Liver (tissue), 10 donors: ENCODE measurements at places on chromosomes 11 and 22.

DNA sequence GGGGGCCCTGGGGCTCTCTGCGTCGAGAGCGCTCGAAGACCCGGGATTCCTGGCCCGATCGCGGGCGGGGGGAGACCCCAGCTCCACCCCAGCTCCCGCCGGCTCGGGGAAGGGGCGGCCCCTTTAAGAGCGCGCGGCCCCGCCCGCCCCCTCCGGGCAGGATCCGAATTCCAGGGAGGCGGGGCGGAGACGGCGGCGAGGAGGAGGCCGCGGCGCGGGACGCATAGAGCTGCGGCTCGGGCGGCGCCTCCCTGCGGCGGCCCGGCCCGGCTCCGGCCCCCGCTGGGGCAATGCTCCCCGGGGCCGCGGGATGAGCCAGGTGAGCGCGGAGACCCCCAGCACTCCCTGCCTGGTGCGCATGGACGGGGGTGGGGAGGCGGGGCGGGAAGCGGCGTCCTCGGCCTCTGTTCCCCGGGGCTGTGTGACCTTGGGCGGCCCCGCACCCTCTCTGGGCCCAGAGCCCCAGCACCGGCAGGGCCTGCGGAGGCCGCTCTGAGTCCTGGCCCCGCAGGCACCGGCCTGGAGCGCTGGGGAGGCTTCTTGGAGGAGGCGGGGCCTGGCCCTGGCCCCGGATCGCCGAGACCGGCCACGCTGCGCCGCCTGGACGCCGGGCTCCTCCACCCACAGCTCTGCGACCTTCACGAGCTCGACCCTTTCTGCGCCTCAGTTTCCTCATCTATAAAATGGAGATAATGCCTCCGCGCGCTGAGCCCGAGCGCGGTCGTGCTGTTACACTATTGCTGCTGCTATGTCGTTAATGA, 565 bp downstream of the GAS2L1 start:
- DNase-seq, result peak; percentile 73

GRCh38 chr11:13064593-13064992, 55.5 kb downstream of the RASSF10 start:
- DNase-seq, result no peak

DNA sequence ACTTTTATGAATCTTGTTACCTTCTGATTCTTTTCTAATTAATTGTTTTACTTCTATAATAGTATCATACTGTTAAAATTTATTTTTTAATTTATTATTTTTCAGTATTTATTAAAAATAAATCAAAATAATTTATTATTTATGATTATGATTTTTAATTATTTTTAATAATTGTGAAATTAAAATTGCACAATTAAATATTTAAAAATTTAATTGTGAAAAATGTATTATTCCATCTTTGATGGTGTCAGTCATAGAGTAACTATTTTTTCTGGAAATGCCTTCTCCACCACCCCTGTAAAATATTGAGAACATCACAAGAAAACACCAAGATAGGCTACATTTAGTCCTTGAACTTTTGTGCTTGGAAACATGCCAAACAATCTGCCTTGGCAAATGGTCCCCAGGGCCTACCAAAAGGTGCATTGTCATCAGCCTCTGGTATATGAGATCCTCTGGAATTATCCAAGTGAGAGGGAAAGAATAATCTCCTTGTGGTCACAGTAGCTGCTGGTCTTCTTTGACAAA, at the start of gene OR8H2:
OR8H2 (plus strand) TSS at position 478 of the 528 bp plus-strand sequence. CDS start 1,356 bp downstream, outside the sequence.
- no peak for DNase-seq

DNA sequence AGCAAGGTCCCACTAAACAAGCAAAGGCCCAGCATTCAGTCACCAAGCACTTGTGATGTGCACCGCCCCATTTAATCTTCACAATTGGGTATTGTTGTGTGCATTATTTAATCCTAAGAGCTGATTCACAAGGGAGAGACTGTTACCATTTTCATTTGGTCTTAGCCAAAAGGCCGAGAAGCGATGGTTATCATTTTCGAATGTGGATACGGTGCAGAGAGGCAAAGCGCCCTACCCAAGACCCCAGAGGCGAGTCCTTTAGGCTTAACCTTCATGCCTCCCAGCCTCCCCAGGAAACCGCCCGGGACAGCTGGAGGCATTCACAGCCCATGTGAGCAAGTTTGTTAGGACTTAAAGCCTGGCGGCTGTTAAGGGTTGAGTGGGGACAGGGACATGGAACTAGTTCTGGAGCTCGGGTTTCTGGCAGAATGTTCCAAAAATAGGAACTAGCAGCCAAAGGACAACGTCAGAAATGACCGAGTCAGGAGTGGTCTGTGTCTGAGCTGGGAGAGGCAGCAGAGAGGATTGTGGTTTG, 13.0 kb upstream of the UPK3A start:
- DNase-seq, result no peak

DNA sequence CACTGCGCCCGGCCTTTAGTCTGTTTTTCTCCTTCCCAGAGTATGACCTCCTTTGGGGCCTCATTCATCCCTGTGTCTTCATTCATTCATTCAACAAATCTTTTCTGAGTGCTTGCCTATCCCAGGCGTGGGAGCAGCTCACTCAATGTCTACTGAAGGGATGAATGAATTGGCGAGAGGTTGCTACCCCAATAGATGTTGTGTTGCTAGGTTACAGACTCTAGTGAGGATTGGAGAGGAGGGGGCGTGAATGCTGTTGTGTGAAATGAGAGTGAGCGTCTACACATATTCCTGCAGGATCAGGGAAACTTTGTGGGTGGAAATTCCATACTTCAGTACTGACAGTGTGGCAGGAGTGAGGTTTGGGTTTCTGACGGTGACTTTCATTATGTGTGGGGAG, 55.5 kb upstream of the EP300 start:
- no peak for DNase-seq

- peak; percentile 67 for DNase-seq
Measured at GRCh38 chr22:26360169-26360885, 68.7 kb upstream of the ASPHD2 start.

DNA sequence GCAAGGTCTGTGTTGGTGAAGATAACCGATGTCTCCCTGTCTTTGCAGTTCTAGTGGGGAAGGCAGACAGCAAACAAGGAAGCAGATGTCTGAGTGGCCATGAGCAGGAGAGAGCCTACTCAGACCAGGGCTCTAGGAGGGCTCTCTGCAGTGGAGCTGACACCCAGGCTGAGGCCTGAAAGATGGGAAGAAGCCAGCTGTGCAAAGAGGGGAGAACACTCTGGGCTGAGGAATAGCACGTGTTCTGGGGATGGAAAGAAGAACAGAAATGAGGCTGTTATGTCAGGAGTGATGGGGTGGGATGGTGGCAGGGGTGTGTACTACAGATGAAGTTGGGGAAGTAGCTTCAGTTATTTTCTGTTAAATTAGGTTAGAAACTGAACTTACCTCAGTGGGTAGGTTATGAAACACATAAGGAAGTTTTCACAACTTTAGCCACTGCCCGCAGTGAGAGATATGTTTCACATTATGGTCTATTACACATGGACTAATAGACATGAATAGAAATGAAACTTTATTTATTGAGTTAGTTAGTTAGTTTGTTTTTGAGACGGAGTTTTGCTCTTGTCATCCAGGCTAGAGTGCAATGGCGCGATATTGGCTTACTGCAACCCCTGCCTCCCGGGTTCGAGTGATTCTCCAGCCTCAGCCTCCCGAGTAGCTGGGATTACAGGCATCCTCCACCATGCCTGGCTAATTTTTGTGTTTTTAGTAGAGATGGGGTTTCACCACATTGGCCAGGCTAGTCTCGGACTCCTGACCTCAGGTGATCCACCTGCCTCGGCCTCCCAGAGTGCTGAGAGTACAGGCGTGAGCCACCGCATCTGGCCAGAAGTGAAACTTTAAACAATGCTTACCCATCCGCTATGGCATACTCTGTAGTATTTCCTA, 7.8 kb downstream of the DCPS start:
- no peak for DNase-seq

GRCh38 chr11:76689313-76690260, 19.0 kb upstream of the LRRC32 start:
- no peak for DNase-seq

DNA sequence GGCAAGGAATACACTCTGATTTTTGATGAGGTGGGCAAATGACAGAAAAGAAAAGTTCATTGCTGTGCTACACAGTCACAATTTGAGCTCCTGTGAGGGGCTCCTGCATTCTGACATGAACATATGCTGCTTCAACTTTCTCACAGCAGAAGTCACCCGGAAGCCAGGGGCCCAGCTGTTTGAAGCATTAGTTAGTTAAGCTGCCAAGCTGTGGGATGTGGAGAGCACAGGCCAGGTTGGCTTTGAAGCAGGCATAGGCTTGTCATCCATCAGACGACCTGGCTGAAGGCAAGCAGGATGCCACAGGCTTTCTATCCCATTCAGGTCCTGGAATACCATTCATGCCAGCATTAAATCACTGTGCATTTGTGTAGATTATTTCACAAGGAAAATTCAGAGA, 63.1 kb downstream of the MTNR1B start:
- DNase-seq, result no peak

DNA sequence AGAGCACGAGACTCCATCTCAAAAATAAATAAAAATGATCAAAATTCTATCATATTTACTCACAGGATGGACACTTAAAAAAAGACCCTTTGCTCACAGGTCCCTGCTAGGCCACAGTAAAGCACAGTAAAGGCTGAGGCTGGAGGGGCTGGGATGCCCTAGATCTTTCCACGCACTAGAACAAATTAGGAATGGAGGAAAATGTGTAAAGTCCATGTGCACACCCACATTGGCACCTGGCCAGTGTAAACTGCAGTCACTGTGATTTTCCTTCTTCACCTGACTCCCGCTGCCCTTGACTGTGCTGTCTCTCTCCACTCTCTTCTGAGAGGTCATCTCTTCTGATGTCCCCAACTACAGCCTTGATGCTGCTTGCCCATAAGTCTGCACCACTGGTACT, 195.5 kb downstream of the EFCAB6 start:
- peak; percentile 44 for DNase-seq

DNA sequence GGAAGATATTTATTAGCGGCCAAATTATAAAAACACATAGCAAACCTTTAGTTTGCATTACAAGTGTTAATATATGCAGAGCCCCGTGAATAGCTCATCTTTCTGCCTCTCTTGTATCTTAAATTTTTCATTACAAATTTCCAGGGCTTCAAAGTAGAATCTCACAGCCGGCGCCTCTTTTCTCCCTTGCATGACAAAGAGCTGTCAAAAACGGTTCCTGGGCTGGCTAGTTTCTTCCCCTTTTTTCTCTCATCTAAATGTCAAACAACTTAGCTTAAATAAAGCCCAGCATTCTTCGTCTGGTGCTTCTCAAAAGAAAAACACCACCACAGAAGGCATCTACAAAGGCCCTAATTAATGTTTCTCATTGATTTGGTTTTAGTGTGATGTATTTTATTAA, 253.0 kb downstream of the INSC start:
- no peak for DNase-seq

DNA sequence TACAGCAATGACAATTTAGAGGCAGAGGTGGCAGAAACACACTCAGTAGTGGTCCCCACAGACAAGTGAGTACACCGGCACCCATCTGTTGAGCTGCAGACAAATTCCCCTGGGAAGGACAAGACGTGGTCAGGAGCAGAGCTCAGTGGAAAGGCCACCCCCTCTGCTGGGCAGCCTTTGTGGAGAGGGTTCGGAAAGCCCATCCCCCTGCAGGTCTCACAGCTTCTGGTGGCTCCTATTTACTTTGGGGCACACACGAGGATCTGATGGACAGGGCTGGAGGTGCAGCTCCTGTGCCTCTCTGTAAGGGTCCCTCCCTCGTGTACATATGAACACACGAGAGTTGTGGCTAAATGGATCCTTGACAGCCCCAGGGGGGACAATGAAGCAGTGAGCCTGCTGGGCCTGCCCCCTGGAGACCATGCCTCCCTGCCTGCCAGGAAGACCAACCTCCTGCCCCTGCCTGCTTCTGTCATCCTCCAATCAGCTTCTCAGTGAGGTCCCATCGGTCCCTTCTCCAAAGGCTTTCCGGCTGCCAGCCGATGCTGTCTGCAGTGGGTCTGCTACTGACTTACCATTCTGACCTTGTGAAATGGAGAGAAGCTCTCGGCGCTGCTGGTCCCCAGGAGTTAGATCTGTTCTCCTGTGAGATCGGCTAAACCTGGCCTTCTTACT, 161.5 kb downstream of the CACNA1I start:
- DNase-seq, result no peak

DNA sequence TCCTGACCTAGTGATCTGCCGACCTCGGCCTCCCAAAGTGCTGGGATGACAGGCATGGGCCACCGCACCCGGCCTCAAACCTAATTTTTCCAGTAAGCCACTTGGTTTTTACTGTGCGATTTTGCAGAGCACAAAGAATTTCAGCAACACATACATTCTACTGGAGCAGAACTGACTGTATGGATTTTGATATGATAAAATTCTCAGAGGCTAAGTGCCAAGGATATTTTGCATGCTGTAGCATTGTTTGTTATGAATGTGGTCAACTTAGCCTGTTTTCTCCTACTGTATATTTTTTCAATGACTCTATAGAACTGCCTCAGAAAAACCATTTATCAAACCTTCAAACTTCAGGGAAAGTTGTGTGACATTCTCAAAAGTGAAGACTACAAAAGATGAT, 89.2 kb downstream of the FAT3 start:
- no peak for DNase-seq

DNA sequence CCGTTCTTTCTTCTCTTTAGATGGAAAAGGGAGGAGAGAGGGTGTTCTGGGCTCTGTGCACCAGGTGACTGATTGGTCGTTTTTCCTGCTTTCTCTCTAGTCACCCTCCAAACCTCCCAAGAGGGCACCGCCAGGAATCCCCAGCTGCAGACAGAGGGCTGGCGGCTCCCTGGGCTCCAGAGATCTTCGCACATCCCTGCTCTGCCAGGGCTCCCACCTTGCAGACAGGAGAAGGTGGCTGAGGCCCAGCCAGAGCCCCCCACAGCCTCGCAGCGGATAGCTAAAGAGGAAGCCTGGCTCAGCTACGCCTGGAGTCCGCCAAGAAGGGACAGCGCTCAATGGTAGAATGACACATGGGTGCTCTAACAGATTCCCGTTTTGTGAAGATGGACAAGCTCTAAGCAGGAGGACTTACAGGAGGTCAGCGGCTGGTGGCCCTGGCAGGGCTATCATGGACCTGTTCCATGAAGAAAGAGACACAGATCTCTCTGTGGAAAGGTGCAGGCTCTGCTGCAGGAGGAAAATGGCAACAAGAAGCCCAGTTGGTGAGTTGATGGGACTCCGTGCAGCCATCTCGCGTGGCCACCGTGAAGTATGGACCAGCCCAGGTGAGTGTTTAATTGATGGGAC, 976.9 kb downstream of the BRD1 start:
- DNase-seq, result no peak

DNA sequence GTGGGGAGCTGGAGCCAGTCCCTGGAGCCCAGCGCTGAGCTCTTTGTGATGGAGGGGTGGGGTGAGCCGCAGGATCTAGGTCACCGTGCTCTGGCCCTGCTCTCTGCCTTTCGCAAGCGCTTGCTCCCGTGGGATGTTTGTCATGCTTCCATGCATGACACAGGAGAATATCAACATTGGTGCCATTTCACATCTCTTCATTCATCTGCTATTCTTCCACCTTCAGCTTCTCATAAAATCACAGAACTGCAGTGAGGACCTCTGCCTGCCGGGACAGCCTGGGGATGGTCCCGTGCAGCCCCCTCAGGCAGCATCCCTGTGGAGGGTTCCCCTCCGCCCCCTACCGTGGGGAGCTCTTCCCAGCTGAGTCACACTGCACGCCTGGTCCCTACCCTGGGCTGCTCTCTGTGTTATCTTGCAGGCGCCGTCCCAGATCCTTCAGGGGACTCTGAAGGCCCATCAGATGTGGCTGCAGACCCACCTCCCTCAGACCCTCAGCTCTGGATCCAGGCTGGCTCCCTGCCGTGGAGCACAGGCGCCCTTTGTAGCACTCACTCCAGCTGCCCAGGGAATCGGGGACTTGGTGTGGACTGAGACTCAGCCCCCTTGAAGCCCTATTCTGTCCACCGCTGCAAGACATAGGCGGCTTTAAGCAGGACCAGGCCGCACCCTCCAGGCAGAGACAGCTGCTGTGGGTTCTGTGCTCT, 5.1 kb upstream of the SEPTIN5 start:
- no peak for DNase-seq

- no peak for DNase-seq
Measured at GRCh38 chr11:79363256-79363655, 77.6 kb downstream of the TENM4 start.
